ENCODE measurements at places on chromosomes 16 and 17.

DNA sequence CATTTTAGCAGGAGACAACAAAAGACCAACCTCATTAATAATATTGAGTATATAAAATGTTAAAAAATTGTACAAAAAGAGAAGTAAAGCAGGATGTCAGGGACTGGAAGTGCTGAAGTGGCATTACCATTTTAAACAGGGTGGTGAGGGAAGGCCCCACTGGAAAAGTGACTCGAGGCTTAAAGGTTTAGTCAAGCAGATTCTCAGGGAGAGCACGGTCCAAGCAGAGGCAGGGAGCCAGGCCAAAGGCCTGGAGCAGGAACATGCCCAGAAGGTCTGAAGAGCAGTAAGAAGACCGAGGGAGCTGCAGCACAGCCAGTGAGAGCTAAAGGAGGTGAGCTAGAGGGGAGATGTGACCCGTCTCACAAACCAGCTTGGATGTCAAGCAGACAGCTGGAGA is 7.6 kb downstream of the XPO6 start:
- no peak for DNase-seq

DNA sequence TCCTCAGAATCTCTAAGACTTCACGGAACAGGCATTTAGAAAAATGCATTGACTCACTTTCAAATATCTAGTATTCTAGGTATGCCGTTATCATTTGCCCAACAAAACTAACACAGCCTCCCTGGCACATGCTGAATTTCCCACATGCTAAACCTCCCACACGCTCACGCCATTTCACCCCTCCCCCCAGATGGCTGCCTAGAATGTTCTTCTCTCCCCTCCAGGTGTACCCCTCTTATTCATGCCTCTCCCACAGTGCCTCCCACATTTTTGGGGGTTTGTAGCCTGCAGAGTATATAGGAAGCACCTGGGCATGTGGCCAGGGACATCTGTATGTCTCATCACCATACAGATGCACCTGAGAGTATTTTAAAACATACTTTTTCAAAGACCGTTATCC is 38.2 kb upstream of the ICAM2 start:
- DNase-seq, result no peak

GRCh38 chr16:58478427-58478826 is 21.5 kb upstream of the NDRG4 start:
- no peak for DNase-seq

GRCh38 chr17:9104370-9105041 is 83.2 kb downstream of the NTN1 start:
- no peak for DNase-seq

GRCh38 chr16:1963806-1964505 is 670 bp downstream of the RPS2 start:
- DNase-seq, result no peak

DNA sequence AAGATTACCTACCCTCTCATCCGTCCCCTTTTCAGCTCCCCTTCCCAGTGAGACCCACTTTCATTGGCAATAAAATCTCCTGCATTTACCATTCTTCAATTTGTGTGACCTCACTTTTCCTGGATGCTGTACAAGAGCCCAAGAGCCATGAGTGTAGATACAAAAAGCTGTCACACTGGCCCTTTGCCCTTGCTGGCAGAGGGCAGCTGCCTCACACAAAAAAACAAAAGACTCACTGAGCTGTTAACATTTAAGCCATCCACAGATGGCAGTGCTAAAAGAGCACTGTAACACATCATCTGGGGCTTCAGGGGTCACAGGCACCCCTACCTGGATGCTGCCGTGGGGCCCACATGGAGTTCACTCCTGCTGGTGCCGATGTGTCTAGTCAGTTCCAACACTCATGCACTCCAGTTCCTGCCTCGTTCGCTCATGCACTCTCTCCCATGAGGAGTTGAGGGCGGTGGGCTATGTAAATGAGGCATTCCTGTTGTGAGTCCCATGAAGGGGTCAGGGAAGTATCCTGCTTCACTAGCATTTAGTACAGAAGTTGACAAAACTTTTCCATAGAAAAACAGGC is 123.1 kb downstream of the CA10 start:
- no peak for DNase-seq

GRCh38 chr16:79997257-79997656 is 396.7 kb upstream of the MAF start:
- no peak for DNase-seq

GRCh38 chr16:30352488-30353401 is 2.4 kb downstream of the CD2BP2 start:
- DNase-seq, result no peak

GRCh38 chr17:16537130-16537458 is 31.9 kb downstream of the ZNF287 start:
- no peak for DNase-seq

DNA sequence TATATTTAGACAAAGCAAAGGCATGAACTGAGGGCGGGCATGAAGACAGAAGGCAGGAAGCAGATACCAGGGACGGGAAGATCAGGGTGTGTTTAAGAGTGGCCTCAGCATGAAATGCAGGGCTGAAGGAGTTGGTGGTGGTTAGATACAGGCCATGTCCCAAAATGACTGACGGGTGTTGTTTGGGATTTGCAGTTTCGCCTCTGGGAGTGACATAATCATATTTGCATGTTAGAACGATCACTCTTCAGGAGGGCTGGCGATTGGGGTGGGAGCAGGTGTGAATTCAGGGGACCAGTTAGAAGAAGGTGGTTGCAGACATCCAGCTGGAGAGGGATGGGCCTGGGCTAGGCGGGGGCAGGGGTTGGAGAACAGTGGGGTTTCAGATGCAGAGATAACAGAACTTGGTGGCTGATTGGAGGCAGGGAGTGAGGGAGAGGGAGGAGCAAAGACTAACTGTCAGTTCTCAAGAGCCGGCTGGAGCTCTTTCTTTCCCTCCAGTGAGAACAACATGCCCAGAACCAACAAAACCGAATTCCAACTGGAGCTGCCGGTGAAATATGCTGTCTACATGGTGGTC is 27.2 kb upstream of the ITGAX start:
- DNase-seq, result no peak

DNA sequence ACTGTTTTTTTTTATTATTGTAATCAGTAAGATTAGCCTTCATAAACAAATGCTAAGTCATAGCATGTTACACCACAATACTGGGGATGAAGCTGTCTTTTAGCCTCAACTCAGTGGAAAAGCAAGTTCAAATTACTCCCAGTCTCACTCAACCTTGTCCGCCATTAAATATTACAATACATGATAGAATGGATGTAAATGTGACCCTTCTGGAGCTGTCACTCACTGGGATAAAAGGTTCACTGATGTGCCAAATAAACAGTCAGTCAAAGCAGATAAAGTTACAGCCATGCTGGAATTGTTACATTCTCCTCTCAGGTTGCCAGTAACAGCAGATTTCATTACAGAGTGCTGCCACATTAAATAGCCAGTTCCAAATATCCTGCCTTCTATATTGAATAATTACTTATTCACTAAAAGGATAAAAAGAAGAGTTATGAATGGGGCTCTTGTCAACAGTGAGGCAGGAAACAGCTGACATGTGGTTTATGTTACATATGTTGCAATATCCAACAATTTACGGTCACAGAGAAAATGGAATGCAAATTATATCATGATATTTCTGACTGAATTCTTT is 53.4 kb downstream of the BRIP1 start:
- DNase-seq, result no peak

DNA sequence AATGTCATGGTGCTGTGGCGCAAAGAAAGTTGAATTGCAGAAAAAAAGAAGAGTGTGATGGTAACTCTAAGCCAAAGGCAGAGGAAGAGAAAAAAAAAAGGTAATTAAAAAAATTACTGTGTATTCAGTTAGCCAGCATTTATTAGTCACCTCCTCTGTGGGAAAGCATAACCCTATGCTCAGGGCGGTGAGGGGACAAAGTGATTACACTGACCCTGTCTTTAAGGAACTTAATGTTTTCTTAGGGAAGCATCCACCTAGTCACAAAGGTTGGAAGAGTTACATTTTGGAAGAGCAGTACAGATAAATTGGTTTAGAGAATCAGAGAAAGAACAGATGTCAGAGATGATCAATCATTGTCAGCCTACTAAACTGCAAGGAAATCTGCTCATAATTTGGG is 410.3 kb downstream of the CDH11 start:
- DNase-seq, result no peak

DNA sequence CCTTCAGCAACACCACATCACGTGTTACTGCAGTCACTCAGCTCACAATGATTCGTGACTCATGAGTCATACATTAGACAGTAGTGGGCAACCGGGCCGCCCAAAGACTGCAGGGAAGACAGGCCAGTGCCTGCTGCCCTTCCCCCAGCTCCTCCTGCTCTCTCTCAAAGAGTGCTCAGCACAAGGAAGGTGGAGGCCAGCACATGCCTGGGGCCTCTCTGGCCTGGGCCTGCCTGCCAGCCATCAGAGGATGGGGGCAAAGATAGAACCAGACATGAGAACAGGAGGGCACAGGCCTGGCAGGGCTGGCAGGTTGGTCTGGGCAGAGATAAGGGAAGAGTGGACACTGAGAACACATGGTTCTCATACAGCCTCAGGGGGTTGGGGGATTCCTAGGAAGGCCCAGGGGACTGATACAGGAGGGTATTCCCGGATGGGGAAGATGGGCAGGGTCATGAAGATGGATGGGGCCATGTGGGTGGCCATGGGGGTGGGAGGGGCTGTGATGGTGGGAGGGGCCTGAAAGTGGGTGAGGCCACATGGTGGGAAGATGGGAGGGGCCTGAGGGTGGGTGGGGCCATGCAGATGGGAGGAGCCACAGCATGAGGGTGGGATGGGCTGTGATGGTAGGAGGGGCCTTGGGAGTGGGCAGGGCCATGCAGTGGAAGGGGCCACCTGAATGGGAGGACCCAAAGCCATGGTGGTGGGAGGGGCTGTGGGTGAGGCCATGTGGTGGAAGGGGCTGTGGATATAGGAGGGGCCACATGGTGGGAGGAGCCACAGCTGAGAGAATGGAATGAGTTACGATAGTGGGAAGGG is 29.0 kb downstream of the KATNB1 start:
- no peak for DNase-seq

GRCh38 chr16:74020095-74020670 is 276.4 kb upstream of the PSMD7 start:
- no peak for DNase-seq

- no peak for DNase-seq
These were observed 105.3 kb downstream of the CYLD start for GRCh38 chr16:50847166-50847565.

- DNase-seq, result no peak
These were observed 180.2 kb upstream of the TBX2 start for GRCh38 chr17:61219460-61219859.

- no peak for DNase-seq
These were observed 40.1 kb upstream of the CLEC19A start for GRCh38 chr16:19245326-19245925.

DNA sequence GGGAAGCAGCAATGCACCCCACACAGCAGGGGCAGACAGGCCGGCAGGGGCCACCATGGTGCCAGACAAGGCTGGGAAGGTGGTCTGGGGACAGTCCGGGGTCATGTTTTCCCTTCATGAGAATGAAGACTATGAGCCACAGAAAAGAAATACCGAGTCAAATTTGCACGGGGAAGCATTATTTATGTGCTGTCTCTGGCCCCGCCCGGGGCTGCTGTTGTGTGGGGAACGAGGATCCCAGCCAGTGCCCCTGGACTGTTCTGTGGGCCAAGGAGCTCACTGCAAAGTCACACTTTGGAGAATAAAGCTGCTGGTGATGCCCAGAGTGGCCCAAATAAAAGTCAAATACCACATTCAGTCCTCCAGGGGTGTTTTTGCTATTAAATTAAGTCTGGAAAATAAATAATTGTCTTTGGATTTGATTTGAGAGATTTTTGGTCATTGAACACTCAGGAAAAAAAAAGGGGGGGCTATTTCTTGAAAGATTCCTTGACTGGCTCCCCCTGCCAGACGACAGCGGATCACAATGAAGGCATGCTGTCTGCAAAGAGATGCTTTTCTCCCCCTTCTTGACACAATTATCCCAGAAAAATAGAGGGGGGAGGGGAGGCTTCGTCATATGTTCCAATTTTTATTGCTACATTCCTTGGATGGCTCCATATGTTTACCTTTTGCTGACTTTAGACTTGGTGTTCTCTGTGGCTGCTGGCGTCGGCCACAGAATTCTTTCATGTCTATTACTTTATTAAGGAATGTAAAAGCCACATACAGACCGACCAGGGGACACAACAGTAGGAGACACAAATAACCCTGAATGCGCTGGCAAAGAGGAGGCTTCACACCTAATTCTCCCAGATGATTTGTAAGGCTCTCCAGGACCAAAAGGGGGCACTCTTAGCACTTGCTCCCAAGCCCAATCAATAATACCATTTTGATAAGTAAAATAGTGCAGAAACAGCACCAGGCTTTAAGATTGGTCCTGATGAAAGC is 27.1 kb upstream of the ANKFN1 start:
- DNase-seq, result no peak

DNA sequence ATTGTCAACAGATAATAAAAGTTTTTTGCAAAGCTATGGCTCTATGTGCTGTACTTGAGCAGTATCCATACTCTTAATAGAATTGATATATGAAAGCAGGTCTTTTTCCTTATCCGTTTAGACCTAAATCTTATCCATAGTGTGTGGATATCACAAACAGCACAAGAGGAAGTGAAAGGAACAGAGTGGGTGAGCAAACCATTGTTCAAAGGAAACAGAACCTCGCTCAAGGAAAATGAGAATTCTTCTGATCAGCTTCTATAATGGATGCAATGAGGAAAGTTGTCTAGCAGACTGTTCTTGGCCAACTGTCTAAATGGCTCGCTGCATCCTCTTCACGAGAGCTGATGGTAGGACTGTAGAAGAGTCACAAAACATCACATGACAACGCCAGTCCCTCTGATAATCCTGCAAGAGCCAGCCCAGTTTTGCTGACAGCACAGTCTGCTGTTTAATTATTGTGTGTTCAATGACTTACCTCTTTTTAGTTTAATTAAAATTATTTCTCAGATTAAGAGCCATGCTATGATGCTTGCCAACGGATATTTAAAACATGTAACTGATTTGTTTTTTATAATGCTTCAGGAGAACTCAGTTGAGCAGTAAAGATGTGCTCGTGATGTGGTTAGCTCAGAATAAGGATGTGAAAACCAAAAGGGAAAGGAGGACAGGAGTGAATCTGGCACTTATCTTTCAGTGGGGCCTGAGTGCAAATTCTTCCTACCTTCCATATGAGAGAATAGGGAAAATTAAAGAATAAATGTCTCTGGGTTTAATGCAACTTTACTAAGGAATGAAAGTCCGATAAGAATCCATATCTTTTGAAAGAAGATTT is 38.5 kb downstream of the WWOX start:
- DNase-seq, result no peak

GRCh38 chr17:72244494-72244893 is 123.7 kb downstream of the SOX9 start:
- no peak for DNase-seq

DNA sequence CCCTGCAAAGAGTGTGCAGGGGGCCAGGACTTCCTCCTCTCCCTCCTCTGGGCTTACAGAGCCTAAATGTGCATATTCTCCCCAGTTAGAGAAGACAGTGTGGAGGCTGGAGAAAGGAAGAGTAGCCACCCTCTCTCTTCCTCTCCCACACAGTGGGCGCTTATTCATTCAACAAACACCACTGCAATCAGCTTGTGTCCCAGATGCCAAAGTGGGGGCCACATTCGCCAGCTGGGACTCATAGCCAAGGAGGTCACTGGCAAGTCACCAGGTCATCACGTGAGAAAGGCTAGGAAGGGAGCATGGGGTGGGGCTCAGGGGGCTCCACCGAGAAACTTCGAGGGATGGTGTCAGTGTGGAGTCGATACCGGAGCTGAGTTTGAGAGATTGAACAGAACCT is 45.0 kb upstream of the ZNF423 start:
- no peak for DNase-seq
